ENCODE measurements at places on chromosomes 11 and 22.

DNA sequence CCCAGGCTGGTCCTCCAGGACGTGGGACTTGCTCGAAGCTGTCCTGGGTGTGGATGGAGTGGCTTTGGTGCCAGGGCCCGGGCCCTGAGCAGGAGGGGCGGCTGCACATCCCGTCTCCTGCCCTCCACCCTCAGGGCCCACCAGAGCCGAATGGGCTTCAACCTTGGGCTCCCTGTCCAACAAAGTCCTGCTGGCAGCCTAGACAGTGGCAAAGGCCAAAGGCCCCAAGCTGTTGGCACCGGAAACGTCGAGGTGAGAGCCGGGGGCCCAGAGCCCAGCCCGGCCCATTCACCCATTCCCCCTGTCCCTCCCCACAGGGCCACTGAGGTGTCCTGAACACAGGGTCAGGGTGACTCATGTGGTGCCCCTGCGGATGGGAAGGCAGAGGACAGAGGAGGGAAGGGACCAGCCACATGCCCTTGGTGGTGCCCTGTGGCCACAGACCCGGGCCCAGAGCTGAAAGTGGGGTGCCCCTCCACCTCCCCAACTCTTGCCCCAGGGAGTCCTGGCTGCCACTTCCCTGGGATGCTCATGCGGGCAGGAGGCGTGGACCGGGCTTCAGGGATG, 9.1 kb downstream of the TSPAN32 start:
- no peaks in the 10 kb centered on the region for H3K36me3 ChIP-seq
- H3K4me1 ChIP-seq: peaks cover 28% of the 10 kb centered on the region
- no peak overlapping the region for H3K4me3 ChIP-seq

GRCh38 chr11:2398664-2399355, 1.7 kb upstream of the TSSC4 start:
- no peak for DNase-seq
- peaks cover 5% of the 10 kb centered on the region for H3K36me3 ChIP-seq
- H3K27ac ChIP-seq: peak overlapping the region; percentile 95
- no peaks in the 10 kb centered on the region for H3K27me3 ChIP-seq
- H3K4me1 ChIP-seq: peaks cover 18% of the 10 kb centered on the region

- H3K36me3 ChIP-seq: no peaks in the 10 kb centered on the region
- peaks cover 2% of the 10 kb centered on the region for H3K27me3 ChIP-seq
- H3K27ac ChIP-seq: peak overlapping the region; percentile 44
- peaks cover 21% of the 10 kb centered on the region for H3K4me1 ChIP-seq
- no peak for DNase-seq
Observed at GRCh38 chr11:59556917-59557348, 45.6 kb downstream of the OR4D9 start.

DNA sequence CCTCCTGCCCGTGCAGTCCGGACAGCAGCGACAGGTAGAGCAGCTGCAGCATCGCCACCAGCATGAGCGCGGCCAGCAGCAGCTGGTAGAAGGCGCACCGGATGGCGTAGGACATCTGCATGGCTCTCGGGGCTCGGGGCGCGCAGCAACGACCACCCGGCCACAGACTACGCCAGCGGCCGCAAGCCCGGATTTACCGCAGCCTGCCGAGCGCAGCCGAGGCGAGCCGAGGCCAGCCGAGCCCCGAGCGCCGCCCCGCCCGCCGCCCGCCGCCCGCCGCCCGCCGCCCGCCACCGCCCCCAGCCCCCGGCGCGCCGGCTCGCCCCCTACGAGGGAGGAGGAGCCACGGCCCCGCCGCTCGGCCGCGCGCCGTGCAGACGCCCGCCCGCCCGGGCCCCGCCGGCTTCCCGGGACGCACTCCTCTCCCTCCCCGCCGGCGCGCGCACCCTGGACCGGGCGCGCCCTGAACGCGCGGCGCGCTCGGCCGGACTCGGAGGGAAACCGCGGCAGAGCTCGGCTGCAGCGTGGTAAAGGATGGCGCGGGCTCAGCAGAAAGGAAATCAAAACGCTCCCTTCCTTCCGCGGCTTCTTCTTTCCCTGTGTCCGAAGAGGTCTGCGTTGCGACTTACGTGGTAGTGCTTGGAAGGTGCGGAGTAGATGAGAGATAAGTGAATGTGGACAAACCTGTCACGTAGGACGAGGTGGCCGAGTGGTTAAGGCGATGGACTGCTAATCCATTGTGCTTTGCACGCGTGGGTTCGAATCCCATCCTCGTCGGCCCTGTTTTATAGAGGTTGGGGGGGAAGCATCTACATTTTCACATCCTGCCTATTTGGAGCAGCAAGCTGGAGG, at the start of gene B4GAT1:
B4GAT1 (minus strand) TSS at position 205 of the 852 bp plus-strand sequence; CDS start at position 121, 84 bp downstream.
- H3K27ac ChIP-seq: peak within 1 kb of the TSS; percentile 96
- H3K4me3 ChIP-seq: peak within 1 kb of the TSS; percentile 96
- peaks cover 2% of the 10 kb centered on the region for H3K36me3 ChIP-seq
- peaks cover 48% of the 10 kb centered on the region for H3K4me1 ChIP-seq

- DNase-seq: no peak
- H3K4me1 ChIP-seq: no peaks in the 10 kb centered on the region
- H3K27me3 ChIP-seq: peaks cover 34% of the 10 kb centered on the region
- H3K36me3 ChIP-seq: no peaks in the 10 kb centered on the region
Observed at GRCh38 chr11:134517115-134517514, 105.1 kb upstream of the B3GAT1 start.

GRCh38 chr11:11351042-11351586, 1.9 kb downstream of the CSNK2A3 start:
- peaks cover 3% of the 10 kb centered on the region for H3K27me3 ChIP-seq
- H3K27ac ChIP-seq: no peak overlapping the region
- H3K4me3 ChIP-seq: no peak overlapping the region
- no peak for DNase-seq
- H3K36me3 ChIP-seq: no peaks in the 10 kb centered on the region

DNA sequence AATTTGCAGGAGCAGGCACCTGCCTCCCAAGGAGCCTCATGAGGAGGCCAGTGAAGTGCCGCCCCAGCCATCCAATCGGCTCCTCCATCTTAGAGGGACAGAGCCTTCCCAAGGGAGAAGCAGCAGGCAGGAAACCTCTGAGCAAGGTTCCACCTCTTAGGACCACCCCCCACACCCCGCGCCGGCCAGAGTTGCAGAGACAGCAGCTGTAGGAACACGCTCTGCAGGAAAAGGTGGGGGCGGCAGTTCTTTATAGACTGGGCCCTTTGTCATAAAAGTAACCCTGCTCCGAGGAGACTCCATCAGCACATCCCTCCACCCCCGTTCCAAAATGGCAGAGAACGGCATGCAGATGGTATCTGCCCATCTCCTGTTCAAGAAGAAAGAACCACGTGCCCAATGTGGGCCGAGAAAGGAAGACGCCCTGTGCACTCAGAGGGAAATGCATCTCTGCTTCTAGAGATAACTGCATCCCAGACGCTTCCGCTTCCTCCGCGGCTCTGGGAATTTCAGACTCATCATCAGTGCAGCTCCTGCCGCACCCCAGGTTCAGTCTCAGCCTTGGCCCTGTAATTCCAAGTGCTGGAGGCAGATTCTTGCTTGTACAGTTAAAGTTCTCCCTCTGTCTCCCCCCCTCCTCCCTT, 98.5 kb downstream of the SPATA19 start:
- no peaks in the 10 kb centered on the region for H3K36me3 ChIP-seq
- peaks cover 20% of the 10 kb centered on the region for H3K27me3 ChIP-seq
- DNase-seq: no peak
- no peak overlapping the region for H3K4me3 ChIP-seq
- H3K27ac ChIP-seq: no peak overlapping the region
- H3K4me1 ChIP-seq: no peaks in the 10 kb centered on the region

DNA sequence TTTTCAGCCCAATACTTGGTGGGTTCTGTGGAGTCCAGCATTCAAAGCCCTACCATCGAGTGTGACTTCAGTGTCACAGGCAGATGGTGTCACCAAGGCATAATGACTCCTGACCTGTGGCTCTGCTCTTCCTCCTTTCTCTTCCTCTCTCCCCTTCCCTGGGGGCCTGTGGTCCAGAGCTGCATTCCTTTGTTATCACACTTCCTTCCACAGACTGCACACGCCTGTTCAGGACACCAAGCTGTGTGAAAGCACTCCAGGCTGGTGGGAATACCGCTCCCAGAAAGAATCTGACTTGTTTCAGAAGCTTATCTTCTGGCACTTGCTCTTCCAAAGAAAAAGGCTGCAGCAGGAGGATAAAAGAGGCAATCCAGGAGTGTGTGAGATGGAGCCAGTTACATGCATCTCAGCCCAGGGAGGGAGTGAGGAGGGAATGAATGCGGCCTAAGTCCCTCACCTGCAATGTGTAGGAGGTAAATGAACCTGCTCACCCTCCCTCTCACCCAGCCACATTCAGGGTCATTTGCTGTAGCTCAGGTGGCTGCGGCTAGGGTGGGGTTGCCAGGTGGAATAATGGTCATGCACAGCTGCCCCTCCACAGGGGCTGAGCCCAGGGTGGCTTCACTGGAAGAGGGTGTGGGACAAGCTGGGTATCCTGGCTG, 79.3 kb downstream of the ADAMTS15 start:
- peaks cover 6% of the 10 kb centered on the region for H3K27me3 ChIP-seq
- no peak overlapping the region for H3K4me3 ChIP-seq
- DNase-seq: no peak
- H3K4me1 ChIP-seq: peaks cover 17% of the 10 kb centered on the region
- no peaks in the 10 kb centered on the region for H3K36me3 ChIP-seq

DNA sequence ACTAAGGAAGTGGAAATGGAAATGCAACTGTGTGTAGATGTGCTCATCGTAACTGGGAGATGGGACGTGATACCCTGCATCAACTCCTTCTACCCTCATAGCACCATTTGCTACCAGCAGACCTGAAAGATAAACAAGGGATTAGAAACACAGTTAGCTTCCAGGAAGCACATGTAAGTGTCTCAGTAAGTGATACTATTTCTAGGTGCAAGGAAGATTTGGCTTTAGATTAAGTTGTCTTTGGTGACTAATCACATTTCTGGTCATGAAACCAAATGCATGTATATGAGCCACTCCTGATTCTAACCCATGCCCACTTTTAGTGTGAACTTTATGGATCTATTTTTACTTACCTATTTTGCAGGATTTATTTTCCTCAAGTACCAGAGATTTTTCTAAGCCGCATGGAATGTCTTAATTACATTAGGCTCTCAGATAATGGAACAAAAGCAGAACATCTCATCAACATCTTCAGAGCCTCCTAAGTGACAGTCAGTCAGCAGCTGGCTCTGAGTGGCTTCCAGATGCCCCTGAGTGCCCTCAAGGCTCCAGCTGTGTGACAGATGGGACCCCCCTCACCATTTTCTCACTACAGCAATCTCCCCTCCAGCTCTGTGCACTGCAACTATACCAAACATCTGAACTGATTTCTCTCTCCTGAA, 21.2 kb downstream of the SLC5A12 start:
- DNase-seq: no peak
- H3K4me3 ChIP-seq: no peak overlapping the region
- H3K27me3 ChIP-seq: no peaks in the 10 kb centered on the region
- H3K27ac ChIP-seq: no peak overlapping the region
- no peaks in the 10 kb centered on the region for H3K36me3 ChIP-seq

DNA sequence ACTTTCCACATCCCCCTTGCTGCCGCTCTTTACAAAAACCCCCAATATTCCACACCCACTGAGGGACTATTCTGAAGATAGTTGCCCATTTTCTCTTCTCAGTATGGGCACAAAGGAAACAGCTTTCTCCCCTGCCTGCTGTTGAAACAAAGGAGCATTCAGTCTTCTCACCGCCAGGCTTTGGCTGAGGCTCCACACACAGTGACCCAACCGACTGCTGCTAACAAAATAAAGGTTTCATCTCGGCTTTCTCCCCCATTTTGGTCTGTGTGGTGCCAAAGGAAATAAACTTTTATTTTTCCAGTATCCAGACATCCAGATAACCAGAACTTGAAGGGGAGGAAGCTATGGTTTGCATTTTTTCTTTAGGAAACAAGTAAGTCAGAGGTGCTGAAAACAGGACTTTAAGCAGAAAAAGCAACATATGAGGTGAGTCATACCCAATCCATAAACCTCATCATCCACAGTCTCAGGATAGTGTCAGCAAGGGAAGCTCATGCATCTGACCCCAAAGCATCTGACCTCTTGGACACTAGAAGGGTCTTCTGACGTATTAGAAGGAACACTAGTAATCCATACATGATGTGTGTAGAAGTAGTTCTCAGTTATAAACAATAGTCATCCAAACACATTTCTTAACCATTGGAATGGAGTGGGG, 6.4 kb downstream of the CLMP start:
- peaks cover 37% of the 10 kb centered on the region for H3K27me3 ChIP-seq
- H3K4me1 ChIP-seq: peaks cover 17% of the 10 kb centered on the region
- H3K36me3 ChIP-seq: no peaks in the 10 kb centered on the region
- no peak overlapping the region for H3K4me3 ChIP-seq
- DNase-seq: no peak

DNA sequence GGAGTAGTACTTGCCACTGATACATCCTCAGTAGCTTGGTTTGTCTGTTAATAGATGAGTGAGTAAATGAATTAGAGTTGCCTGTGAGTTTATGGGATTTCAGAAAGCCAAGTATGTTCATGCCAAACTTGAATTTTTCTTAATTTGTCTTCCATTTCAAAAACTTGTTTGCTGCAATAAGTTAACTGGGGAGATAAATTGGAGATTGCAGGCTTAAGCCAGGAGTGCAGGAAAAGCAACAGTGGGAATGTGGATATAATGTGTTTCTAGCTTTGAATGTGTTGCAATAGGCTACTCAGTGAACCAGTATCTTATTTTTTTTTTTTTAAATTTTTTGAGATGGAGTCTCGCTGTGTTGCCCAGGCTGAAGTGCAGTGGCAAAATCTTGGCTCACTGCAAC, 8.2 kb downstream of the OSBP2 start:
- H3K27ac ChIP-seq: no peak overlapping the region
- peaks cover 7% of the 10 kb centered on the region for H3K4me1 ChIP-seq

DNA sequence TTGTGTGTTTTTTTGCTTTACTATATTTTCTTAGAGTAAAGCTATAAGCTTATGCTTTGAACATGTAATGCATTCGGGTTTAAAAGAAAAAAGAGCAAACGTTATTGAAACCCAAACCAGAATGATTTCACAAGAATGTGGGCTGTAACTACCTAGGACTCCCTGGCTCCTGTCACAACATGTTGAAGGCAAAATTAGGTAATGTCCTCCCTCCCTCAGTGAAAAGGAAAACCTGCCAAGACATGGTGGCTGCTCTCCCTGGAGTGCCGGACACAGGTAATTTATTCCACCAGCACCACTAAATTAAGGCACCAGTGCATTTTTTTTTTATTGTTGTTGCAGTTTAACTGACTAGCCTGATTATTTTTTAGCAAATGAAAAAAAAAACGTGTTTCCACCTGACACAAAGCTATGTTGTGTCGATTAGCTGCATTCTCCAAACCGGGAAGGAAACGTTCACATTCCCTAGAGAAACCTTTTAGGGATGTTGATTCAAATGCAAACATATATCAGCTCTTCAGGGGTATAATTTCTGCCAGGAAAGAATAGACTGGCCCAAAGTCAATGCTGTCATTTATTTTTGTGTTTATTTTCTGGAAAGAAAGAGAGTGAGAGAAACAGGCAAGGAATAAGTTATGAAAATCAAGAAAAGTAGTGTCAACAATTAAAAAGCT, 134.6 kb downstream of the CCDC34 start:
- no peaks in the 10 kb centered on the region for H3K27me3 ChIP-seq
- H3K4me3 ChIP-seq: peak overlapping the region; percentile 6
- peaks cover 32% of the 10 kb centered on the region for H3K4me1 ChIP-seq
- no peaks in the 10 kb centered on the region for H3K36me3 ChIP-seq

All from mesothelial cell of epicardium (in vitro differentiated cells).